Stimulated activated CD4-positive, alpha-beta T cell treated with anti-CD3 and anti-CD28 coated beads, Interleukin-4, amount 100 ng/mL, for 1 hour (primary cell): ENCODE measurements at places on chromosomes 6 and 20.

DNA sequence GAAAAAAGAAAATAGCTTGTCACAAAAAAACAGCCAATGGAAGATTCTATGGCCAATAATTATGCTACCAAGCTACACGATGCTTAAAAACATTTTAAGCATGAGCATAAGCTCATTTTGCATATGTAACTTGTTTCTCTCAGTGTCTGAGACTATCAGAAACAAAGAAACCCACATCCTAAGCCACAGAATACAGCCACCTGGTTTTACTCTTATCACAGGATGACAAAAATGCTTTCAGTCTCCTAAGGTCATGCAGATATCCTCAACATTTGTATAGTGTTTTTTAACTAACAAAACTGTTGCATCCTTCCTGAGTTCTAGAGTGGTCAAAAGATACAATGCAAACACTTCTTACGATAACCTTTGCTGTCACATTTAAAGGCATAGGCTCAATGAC is 172.1 kb upstream of the RUNX2 start:
- DNase-seq, result no peak

- no peak for DNase-seq
These were observed at the start of gene C6orf132 for GRCh38 chr6:42142118-42142835. C6orf132 (minus strand) TSS chr6:42142620; CDS start chr6:42142444, 176 bp downstream.

- DNase-seq, result no peak
These were observed 4.6 kb downstream of the DACT2 start for GRCh38 chr6:168314948-168315347.

GRCh38 chr20:52270696-52271095 is 79.1 kb upstream of the ZFP64 start:
- no peak for DNase-seq

DNA sequence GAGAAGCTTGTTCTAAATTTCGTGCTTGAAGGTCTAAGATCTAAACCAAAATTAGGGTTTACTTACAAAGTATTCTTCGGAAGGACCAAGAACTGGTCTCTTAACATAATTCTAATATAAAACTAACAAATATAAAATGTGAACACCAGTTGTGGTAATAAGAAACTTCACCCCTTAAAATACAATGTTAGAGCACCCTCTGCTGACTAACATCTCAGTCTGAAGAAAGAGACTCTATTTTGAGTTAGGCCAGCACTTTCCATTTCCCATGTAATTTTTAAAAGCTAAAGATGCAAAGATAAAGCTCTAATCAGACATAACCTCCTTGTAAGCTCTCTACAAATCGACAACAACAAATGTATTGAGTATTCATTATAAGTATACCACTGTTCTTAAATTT is 24.6 kb downstream of the ATG5 start:
- DNase-seq, result no peak

GRCh38 chr20:35011589-35012226 is 56.0 kb downstream of the MYH7B start:
- DNase-seq, result no peak

DNA sequence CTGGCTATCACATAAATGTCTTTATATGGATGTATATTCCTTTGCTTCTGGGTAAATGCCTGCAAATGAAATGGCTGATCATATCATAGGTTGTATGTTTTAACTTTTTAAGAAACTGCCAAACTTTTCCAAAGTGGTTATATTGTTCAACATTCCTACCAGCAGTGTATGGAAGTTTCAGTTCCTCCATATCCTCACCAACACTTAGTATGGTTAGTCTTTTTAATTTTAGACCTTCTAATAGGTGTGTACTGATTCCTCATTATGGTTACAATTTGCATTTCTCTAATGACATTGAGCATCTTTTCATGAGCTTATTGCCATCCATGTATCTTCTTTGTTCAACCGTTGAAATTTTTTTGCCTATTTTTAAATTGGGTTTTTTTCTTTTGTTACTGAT is 155.4 kb downstream of the ZFAND3 start:
- no peak for DNase-seq

DNA sequence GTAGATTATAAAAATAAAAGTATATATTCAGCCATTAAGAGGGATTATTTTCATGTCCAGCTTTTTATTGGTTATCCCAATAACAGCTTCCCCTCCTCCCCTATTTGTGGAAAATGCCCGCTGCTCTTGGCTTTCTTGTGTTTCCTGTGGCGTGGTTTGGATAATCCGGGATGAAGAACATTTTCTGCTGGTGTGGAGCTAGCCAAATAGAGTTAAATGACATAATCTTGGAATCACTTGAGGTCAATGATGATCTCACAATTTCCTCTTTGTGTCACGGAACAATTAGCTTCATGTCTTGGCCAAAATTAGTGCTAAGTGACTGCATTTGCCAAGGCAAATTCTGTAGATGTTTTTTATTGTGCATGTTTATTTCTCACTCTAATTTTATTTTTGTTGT is 394.0 kb downstream of the LAMA2 start:
- no peak for DNase-seq

GRCh38 chr20:39453890-39454289 is 491.7 kb downstream of the DHX35 start:
- DNase-seq, result no peak
